Activated CD4-positive, alpha-beta T cell treated with anti-CD3 and anti-CD28 coated beads, Interleukin-2, amount 50 U/mL, for 16 hours (primary cell): ENCODE measurements at places on chromosomes 3 and 15.

- peak; percentile 6 for DNase-seq
These were observed 785 bp downstream of the MFSD1 start for GRCh38 chr3:158802409-158803268.

GRCh38 chr3:31853580-31853979, 127.5 kb downstream of the OSBPL10 start:
- DNase-seq, result no peak

- no peak for DNase-seq
These were observed 46.9 kb upstream of the NTRK3 start for GRCh38 chr15:88303395-88303794.

DNA sequence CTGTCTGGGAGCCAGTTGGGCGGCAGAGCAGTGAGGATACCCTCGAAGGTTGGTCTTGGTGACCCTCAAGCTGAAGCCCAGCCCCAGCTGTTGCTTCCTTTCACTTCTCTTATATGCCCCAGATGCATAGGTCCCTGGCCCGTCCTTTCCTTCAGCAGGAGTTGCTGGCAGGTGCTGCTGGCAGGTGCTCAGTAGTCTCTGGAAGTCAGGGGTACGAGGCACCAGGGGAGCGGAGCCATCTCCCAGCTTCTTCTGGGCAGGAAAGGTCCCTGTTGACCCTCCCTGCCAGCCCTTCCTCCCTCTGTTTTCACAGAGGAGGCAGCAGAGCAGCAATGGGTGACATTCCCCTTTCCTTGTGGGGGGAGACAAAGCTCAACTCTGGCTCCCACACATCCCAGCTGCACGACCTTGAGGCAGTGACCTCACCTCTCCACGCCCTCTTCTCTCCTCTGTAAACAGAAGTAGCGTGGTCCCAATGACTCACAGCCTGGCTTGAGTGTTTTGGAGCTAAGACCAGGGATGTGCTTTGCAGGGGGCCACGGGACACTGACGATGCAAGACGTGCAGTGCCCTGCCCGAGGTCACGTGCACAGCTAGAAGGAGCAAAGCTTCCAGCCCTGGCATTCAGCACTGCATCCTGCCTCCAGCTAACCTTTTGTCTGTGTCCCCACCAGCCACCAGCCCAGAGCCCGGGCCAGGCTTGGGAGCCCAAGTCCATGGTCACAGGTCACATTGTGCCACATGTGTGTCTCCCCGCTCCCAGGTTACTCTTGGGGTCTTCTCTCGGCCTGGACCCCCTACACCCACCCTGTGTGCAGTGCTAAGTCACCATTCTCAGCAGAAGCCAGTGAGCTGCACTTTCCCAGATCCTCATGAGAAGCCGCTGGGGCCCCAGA, 49.7 kb downstream of the SLC6A6 start:
- DNase-seq, result no peak

DNA sequence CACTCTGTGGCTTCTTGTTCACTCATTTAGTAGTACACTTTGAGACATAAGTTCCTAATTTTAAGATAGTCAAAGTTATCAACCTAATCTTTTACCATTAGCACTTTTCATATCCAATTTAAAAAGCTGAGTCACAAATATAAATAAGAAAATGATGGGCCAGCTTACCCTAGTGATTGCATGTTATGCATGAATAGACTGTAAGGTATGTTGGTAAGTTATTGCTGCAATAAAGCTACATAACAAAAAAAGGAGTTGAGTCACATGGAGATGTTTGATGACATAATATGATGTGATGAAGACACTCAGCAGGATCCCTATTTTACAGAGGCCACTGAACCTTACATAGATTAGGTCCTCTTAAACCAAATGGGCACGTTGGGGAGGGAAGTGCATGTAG, 161.3 kb downstream of the OCA2 start:
- no peak for DNase-seq

DNA sequence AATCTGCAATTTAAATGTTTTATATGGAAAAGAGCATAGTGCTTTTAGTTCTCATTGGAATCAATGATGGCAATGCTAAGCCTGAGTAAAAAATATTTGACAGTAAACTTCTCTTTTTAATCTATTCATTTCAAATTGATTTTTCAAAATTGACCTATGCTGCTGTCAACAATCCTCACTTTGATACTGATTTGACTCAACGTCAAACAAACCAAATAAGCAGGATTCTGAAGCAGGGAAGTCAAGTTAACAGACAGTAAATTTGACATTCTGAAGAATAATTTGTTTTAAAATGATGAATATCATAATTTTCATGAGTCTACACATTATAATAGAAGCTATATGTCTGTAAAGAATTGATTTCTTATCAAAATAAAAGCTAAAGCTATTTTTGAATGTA, 1053.1 kb downstream of the DIPK2A start:
- no peak for DNase-seq

DNA sequence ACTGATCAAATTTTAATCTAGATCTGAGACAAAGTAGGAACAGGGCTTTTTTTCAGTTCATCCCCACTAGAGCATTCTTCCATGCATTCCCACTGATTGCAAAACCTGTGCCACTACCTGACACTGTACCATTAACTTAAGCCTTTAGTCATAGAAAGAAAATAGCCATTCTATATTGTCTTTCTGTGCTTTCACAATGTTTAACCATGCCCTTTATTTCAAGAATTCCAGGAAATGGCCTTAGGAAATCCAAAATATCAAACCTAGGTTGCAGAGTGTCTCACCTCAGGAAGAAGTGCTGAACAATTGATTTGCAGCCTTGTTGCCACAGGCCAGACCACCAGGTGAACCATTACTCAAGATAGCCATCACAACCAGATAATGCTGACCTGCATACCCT, 56.2 kb upstream of the TGFBR2 start:
- no peak for DNase-seq

GRCh38 chr3:55292360-55292759, 194.7 kb downstream of the WNT5A start:
- DNase-seq, result no peak

DNA sequence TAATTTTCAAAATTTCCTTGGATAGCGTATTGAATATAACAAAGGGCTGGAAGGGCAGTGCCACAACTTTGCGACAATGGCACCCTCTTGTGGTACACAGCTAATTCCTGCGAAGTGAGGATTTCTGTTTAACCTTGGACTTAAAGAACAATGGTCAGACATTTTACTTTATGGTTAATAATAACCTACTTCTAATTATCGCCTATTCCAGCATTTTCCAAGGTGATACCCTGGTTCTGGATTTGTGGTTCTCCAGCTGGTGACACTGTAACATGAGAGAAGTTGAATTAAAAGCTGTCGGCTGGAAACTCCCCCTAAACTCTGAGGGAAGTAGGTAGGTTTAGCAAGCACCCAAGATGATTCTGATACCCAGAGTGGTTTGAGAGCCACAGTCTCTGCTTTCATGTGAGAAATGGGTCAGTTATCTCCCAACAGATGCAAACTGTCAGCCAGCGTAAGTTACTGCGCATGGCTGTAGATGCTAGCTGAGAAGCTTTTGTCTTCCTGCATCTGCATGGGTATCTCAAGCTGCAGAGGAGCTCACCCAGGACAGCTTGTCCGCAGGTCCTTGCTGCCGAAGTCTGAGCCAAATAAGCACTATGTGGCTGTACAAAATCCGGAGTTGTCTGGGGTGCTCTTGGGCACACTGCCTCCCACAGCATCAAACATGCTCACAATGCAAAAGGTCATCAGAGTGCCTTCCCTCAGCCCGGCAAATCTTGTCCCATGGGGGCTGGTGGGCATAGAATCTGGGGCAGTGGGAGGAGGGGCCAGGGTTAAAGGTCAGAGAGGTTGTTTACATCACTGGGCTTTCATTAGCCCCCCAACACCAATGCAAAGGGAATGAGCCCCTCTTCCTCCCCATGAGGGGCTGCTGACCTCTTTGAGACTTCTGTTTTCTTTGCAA, 6.6 kb upstream of the CHSY1 start:
- DNase-seq, result peak; percentile 69

GRCh38 chr15:47213883-47214282, 503.4 kb upstream of the SEMA6D start:
- DNase-seq, result no peak

DNA sequence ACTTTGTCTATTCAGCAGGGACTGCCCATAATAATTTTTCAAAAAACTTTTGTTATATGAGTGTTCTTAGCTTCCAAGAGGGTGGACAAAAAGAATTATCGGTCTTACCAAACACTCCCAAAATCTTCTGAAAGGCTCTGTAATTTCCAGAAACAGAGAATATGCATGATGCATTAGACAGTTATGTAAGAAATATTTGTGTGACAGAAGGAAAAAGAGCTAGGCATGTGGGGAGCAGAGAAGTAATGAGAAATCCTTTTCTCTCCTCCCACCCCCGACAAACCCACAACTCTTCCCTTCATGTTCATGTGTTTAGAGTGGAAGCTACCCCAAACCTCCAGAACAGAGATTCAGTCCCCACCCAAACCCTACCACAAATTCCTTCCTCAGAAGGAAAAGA, 86.8 kb downstream of the MYO5A start:
- no peak for DNase-seq

DNA sequence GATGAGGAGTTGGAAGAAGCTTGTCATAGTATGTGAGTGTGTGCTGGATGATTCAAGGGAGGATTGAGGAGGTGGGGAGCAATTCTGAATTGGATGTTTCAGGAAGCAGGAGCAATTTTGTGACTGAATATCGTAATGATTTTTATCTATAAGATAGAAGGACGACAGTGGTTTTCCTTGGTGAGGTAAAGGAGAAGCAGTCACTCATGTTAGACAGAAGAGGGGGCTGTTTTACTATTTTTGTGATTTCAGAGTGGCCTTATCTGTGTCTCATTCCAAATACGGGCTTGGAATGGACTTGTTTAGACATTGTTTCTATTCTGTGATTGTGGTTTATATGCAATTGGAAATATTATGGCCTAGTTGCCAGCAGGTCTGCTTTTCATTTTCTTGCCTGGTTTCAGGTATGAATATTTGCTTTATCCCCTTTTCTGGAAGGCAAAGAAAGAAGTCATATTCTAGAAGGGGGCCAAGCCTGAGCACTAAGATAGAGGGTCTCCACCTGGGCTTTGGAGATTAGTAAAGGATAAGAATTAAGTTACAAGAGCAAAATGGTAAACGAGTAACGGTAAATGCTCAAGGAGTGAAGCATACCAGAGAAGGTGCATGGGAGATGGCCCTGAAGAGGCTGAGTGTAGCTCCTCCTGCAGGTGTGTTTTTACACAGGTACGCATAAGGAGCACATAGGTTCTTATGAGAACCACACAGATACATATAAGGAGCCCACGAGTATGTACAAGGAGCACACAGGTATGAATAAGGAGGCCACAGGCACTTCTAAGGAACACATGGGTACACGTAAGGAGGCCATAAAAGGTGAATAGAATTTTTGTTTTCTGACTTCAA, 124.6 kb upstream of the KCNAB1 start:
- DNase-seq, result peak; percentile 21

DNA sequence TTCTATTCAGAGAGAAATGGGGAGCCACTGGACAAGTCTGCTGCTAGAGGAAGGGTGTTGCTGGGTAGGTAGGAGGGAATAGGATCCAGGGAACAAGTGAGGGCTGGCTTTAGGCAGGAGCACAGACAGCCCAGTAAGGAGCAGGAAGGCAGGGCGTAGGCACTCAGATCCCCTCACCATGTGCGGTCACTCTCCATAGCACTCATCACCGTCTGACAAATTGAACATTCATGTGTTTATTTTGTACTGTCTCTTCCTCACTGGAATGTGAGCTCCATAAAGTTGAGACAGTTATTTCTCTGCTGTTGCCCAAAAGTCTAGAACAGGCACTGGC, 24.2 kb upstream of the LRRC34 start:
- no peak for DNase-seq

DNA sequence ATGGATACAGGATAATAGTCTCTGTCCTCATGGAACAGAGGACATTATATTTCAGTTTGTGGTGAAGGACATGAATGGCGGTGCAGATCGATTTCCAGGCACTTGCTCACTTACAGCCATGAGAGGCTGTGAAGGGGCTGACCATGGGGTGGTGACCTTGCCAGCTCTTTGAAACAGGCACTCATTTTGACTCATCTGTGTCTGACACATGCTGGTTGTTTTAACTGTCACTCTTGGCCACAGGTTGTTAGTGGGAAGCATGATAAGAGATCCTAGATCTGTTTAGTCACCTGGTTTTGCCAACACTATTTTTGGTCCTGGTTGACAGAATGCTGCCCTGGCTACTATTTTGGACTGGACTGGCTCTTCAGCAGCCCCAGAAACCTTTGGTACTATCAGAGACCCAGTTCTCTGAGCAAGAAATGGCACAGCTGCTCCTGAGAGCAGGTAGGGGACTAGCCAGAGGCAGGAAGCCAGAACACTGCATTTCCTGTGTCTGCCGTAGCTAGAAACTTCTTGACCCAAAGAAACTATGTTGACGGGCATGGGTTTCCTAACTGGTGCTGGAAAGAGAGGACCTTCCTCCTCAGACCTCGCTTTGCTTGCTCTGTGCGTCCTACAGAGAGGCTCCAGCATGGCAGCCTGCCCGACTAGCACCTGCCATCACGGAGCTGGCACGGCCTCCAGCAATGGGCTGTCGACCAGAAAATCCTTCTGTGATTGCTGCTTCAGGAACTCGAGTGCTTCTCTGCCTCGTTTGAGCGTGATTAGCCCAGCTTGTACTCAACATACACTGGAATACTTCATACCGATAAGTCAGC, 6.3 kb downstream of the PXYLP1 start:
- DNase-seq, result peak; percentile 52

DNA sequence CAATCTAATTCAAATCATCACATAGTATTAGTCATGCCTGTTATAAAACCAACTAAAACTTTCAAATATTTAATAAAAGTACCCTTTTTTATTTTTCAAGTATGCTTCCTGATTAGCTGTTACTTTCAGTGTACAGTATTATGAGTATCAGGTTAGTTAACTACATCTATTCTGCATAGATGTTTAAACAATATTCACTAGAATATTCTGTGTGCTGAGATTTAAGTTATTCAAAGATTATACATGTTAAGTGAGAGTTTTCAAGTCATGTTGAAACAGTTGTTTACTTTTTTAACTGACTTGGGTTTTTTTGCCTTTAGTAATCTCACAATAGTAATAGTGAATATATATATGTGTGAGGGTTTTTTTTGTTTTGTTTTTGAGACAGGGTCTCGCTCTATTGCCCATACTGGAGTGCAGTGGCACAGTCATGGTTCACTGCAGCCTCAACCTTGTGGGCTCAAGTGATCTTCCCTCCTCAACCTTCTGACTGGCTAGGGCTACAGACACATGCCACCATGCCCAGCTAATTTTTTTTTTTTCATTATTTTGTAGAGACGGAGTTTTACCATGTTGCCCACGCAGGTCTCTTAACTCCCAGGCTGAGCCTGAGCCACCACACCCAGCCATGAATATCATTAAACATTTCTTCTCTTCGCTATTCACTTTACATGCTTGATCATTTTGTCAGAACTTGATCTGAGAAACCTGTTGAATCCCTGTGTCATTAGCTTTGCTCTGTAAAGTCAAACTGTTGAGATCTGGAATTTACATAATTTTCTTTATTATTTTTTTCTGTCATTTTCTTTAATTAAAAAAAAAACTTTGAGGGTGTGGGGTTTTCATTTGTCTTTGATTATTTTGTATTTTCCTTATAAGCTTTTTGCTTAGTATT, 286.2 kb upstream of the UBE2E1 start:
- DNase-seq, result no peak

GRCh38 chr15:23095796-23096195, 40.8 kb downstream of the GOLGA6L1 start:
- DNase-seq, result no peak

GRCh38 chr3:117102426-117102825, 392.8 kb downstream of the TUSC7 start:
- no peak for DNase-seq
